Right atrium auricular region (tissue), 2 donors: ENCODE measurements at places on chromosomes 4 and X. TPM values are rescaled to one million over a fixed set of nuclear protein-coding genes. Genes with fewer than 3 reads are reported as not detected.

The MAGEA12 gene
- not detected for total RNA-seq

DNA sequence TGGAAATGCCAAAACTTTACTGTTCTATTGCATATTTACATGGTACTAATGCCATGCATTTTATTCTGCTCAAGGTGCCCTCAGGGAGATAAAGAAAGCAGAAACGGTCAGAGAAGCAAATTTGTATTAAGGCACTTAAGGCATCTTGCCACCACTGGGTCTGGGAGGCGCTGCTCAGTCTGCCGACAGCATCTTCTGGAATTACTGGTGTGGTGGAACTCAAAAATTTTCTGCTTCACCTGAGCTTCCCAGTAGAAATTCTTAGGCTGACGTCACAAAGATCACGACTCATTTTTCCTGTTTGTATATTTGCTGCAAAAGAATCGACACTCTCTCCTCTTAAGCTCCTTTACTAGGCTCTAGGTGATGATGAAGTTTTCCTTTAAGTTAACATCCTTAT lies 3.0 kb downstream of the RASSF6 start:
- H3K4me3 ChIP-seq, result no peak overlapping the region
- H3K27me3 ChIP-seq, result no peaks in the 10 kb centered on the region
- no peaks in the 10 kb centered on the region for H3K4me1 ChIP-seq
- H3K36me3 ChIP-seq, result no peaks in the 10 kb centered on the region
- no peak for DNase-seq

GRCh38 chr4:23720556-23720955 lies 169.3 kb downstream of the PPARGC1A start:
- no peaks in the 10 kb centered on the region for H3K4me1 ChIP-seq
- H3K27ac ChIP-seq, result no peak overlapping the region
- DNase-seq, result no peak
- no peaks in the 10 kb centered on the region for H3K36me3 ChIP-seq
- H3K27me3 ChIP-seq, result no peaks in the 10 kb centered on the region

DNA sequence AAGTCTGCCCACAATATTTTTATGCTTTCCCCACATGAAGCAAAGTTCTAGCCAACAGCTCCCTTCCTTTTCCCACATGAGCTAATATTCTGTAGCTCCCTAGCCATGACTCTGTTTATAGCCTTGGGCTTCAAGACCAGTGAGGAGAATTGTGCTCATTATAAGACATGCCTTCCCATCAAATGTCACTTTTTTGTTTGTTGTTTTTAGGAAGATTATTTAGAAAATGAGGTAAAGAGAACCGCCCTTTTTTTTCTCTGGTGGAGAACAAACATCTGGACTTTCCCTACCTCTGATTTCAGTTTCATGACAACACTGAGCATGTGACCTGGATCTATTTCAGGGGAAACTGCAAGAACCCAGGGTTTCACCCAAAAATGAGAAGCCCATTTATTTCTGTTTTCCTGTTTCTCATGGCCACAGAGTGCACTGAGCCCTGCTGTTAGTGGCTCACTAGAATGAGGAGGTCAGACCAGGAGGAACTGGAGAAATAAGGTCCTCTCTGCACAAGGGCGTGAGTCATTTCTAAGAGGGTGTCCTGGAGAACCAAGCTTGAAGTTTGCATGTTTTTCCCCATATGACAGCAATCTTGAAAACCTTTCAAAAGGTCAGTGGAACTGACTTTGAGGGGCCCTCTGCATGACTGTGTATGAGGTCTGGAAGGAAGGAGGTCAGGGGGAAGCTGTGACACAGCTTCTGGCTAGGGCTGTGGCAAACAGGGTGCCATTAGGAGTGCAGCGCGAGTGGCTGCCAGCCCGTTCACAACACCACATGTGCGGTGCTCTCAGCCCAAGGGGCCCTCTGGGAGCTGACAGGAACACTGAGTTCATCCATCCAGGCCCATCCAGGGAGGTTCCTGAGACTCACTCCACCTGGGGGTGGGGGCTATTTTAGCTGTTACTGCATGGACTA lies 55.2 kb downstream of the CHST7 start:
- peak overlapping the region; percentile 65 for H3K27ac ChIP-seq
- H3K27me3 ChIP-seq, result no peaks in the 10 kb centered on the region
- H3K4me1 ChIP-seq, result no peaks in the 10 kb centered on the region
- H3K36me3 ChIP-seq, result no peaks in the 10 kb centered on the region

- H3K27ac ChIP-seq, result peak overlapping the region; percentile 84
- no peaks in the 10 kb centered on the region for H3K36me3 ChIP-seq
- H3K27me3 ChIP-seq, result no peaks in the 10 kb centered on the region
- peak overlapping the region; percentile 66 for H3K4me3 ChIP-seq
Measured at GRCh38 chrX:24465532-24465865, 413 bp downstream of the PDK3 start.
